ENCODE measurements at places on chromosomes 5 and 9. TPM values are rescaled to one million over a fixed set of nuclear protein-coding genes. Genes with fewer than 3 reads are reported as not detected.

DNA sequence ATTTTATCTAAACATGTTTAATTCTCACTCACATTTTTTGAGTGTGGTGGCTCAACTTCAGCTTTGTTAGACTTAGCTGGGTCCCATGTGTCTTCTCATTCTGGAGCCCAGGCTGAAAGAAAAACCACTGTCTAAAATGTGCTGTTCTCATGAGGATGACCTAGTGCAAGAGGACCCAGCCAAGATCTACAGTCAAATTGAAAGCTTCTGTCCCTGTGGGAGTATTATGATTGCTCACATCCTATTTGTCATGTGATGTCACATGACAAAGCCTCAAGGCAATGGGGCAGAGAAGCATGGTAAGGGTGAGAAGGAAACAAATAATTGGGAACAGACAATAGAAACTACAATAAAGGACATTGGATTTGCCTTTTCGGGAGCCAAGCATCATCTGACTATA is 113.4 kb upstream of the ASTN2 start:
- DNase-seq, result no peak

Gene C5orf52
- not detected for total RNA-seq

Gene DRD1
- 0.10 TPM for total RNA-seq

Gene NR4A3
- total RNA-seq, result 0.18 TPM

DNA sequence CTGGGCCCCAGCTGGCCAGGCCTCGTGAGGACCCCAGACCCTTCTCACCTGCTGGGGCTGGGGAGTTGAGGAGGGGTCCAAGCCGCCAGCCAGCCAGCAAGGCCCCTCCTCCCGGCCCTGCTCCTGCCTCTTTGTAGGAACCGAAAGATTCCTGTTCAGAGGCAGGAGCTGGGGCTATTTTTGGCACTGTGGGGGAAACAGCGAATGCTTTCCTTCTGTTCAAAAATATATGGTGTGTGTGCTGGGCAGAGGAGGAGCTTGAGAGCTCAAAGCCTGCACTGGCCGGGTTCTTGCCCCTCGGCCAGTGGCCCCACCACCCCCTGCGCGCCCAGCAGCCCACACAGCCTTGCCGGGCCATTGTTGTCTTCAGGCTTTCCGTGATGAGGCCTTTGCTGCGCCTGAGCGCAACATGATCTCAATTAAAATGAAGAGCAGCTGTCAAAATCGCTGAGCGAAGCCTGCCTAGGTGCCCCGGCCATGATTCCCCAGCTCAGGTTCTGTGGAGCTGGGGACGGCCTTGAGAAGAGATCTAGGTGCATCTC is 13.4 kb downstream of the NCS1 start:
- DNase-seq, result peak; percentile 88

Gene SCAI
- total RNA-seq, result 6.4 TPM

DNA sequence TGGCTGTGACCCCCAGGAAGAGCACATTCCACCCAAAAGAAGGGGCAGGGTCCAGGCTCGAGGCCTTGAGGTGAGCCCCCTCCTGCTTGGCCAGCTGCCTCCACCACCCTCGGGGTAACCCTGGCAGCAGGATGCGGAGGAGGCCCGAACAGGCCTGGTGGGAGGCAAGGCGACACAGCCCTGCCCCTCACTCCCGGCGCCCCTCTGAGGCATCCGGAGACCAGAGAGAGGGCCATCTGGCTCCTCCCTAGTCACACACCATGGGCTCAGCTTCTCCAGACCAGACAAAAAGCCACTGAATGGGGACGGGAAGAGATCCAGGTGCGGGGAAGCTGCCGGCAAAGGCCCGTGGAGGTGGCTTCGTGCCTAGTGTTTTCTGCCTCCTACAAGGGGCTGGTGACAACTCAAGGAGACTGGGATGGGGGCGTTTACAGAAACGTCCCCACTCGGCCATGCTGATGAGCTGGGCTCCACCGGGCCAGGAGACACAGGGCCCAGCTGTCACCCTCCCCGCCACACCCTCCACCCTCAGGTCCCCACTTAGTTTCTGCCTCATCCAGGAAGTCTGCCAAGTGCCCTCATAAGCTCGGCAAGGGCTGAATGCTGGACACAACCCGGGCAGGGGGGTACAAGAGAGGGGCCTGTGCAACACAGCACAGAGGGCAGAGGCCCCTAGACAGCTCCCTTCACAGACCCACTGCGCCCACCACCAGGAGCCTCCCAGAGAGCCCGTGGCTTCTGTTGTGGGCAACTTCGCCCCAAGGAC is 41.9 kb downstream of the NACC2 start:
- DNase-seq, result peak; percentile 75

Gene DNAI1
- total RNA-seq, result 0.96 TPM

- no peak for DNase-seq
Measured at GRCh38 chr9:99026271-99026955, 78.5 kb upstream of the TGFBR1 start.

DNA sequence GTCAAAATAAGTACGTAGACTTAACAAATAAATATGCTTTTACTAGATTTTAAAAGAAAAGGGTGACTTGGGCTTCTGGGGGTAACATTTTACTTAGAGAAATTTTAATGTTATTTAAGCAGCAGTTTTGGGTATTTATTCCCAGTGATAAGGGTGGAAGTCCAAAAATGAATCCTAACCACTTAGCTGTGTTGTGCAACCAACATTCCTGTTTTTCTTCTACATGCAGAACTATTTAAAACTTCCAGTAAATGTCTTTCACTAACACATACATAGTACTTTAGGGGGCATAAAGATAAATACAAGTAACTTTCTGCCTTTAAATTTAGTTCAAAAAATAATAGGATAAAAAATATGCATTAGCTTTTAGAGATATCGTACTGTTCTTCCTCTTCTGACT is 436.7 kb downstream of the CTNND2 start:
- no peak for DNase-seq

DNA sequence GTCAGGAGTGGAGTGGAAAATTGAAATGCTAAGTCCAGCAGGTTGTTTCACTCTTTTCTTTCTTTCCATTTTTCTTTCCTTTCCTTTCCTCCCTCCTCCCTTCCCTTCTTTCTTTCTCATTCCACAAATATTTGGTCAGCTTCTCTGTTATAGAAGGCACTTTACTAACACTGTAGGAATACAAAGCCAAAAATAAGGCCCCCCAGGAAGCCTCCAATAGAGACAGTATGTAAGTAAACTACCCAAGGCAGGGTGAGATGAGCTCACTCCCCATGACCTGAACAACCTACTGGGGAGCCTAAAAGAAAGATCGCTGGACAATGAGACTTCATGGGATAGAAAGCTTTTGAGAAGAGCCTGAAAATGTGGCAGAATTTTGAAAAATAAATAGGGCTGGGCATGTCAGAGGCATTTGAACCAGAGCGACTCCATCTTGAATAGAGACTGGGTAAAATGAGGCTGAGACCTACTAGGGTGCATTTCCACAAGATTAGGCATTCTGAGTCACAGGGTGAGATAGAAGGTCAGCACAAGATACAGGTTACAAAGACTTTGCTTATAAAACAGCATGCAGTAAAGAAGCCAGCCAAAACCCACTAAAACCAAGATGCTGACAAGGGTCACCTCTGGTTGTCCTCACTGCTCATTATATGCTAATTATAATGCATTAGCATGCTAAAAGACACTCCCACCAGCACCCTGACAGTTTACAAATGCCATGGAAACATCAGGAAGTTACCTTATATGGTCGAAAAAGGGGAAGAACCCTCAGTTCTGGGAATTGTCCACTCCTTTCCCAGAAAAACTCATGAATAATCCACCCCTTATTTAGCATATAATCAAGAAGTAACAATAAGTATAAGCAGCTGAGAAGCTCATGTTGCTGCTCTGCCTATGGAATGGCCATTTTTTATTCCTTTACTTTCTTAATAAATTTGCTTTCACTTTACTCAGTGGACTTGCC is 158.9 kb upstream of the EGFLAM start:
- no peak for DNase-seq

DNA sequence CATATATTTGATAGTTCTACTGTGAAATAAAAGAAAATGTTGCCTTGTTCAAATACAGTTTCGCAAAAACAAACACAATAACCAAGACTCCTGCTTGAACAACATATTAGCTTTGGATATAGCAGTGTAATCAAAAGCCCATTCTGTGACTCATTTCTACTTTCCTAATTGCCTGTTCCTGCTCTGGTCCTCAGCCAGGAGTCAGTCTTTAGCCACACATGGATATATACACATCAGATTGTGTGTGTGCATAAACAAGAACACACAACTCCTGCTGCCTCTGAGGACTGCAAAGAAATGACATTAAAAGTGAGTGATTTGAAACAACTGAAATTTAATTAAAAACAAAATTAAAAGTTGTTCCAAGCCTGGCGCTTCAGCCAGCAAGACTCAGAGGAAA is 334.8 kb downstream of the TRIM32 start:
- DNase-seq, result no peak

DNA sequence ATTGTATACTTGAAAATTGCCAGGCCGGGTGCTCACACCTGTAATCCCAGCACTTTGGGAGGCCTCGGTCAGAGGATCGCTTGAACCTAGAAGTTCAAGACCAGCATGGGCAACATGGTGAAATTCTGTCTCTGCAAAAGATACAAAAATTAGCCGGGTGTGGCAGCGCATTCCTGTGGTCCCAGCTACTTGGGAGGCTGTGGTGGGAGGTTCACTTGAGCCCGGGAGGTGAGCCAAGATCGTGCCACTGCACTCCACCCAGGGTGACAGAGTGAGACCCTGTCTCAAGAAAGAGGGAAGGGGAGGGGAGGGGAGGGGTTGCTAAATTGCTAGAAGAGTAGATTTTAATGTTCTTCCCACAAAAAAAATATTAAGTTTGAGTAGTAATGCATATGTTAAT is 53.2 kb downstream of the FNBP1 start:
- no peak for DNase-seq

Gene LEAP2
- total RNA-seq, result 0.94 TPM

DNA sequence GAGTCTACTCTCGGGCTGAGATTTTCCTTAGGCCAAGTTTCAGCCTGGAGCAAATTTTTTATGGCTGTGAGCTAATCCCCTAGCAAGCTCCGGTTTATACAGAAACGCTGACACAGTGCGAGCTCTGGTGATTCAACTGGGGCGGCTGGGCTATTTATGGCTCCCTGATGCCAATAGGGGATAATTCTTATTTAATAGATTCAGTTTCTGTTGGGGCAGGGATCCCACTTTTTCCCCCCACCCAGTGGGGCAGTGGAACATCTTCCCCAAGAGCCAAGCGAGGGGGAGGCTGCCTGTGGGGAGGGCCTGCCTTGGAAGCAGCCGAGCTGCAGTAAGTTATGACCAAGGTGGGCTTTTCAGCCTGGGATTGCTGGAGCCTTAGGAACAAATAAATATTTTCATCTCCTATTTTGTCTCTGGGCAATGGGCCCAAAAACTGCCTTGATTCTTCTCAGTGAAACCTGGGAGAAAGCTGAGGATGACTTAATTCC is 129.1 kb downstream of the MACROH2A1 start:
- DNase-seq, result no peak

- no peak for DNase-seq
Measured at GRCh38 chr5:148909766-148910165, 83.4 kb downstream of the ADRB2 start.

DNA sequence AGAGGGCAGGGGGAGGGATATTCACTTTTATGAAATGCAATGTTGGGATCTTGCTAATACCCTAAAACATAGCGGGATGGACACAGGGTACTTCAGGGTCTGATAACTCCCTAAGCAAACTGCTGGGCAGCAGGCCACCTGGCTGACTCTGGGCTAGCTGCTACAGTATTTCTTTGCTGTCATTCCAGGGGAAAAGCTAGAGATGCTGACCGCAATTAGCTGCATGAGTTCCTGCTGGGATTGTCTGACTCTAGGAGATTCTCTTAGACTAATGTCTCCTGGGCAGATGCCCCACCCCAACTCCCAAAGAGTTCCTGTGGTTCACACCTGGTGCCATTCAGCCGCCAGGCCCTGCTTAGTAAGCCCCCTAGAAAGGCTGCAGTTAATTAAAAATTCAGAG is 69.9 kb downstream of the PSAT1 start:
- DNase-seq, result no peak

DNA sequence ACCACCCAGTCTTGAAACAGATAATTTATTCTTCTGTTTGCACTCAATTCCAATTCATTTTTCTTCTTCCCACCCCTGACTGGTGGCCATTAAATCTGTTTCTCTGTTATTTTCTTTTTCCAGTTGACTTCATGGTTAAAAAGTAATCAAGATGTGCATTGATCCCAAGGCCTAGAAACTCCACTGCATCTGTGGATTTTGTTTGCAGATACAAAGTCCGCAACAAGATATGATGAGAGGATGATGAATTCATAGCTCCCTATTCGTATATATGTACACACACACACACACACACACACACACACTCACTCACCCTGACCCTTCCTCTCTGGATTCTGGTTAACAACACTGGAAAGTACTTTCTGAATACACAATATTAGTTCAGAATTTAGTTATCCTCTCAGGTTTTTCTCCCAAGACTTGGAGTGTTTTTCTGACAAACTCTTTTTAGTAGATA is 52.4 kb downstream of the CD180 start:
- DNase-seq, result no peak

Gene ARHGEF37
- total RNA-seq, result 0.26 TPM

Gene STPG3
- total RNA-seq, result not detected

DNA sequence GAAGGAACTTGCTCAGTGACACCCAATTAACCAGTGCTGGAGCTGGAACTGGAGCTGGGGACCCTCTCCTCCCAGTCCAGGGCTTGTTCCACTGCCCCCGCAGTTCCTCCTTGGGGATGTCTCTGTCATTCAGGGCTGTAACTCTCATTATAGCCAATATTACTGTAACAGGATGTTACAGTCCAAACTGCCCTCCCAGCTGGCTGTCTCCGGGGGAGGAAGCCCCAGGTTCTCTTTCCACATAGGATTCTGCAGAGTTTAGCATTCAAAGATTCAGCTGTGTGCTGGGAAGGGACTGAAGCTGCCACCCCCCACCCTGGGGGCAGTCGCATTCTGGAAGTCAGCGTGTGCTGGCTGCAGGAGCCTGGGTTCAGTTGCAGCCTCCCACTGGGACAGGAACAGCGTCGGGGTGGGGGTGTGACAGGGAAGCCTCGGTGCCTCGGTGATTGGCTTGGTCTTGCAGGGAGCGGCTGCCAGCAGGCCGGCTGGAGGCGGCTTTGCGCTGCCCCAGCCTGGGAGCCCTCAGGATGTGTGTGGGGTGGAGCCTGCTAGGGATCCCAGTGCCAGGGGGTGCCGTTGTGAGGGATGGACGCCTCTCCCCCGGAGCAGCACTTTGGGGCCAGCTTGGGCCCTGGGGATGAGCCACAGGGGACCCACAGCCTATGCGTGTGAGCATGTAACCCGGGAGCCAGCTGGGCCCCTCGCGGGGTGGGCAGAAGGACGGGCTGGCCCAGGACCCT is 101.1 kb downstream of the RGS3 start:
- DNase-seq, result peak; percentile 95

GRCh38 chr9:5626727-5627634 is 1.9 kb upstream of the RIC1 start:
- DNase-seq, result no peak

Gene SCGB3A2
- total RNA-seq, result 51.2 TPM

Gene CORO2A
- total RNA-seq, result 30.5 TPM

- peak; percentile 84 for DNase-seq
Measured at GRCh38 chr9:85332487-85332886, 409.3 kb downstream of the AGTPBP1 start.

Gene SLC31A2
- 0.41 TPM for total RNA-seq

Data from H7 (cell line).